ENCODE measurements at places on chromosomes 3 and 15. TPM values are rescaled to one million over a fixed set of nuclear protein-coding genes. Genes with fewer than 3 reads are reported as not detected.
A peak's percentile ranks its signal among the peaks of the same experiment; 100 is the strongest.

Gene TNK2
- total RNA-seq, result 51.7 TPM

Gene CHRNA7
- total RNA-seq, result 3.6 TPM

Gene CXCR6
- total RNA-seq, result 1.4 TPM

Gene TRH
- total RNA-seq, result not detected

Gene NR2E3
- 0.72 TPM for total RNA-seq

Gene GHSR
- not detected for total RNA-seq

Gene ZNF609
- total RNA-seq, result 40.5 TPM

GRCh38 chr3:77707281-77707680 lies 667.4 kb downstream of the ROBO2 start:
- DNase-seq, result no peak

GRCh38 chr3:143605233-143605950 lies 242.9 kb downstream of the SLC9A9 start:
- no peak for DNase-seq

GRCh38 chr3:31312400-31312799 lies 220.3 kb upstream of the STT3B start:
- DNase-seq, result no peak

DNA sequence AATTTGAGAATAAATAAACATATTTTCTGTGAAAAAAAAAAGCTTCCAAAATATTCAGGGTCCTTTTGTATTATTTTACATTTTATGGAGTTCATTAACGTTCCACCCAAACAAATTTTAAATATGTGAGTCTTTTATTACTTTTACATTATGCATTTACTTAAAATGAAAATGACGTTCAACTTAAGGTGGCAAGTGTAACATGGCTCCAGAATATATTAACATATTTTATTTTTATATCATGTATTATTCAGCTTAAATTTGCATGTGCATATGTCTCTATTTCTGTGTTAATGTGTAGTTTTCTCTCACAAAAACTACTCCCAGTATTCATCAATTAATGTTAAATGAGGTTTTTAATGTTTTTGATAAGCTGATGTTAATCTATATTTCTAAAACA lies 243.6 kb upstream of the CNTN3 start:
- DNase-seq, result no peak

GRCh38 chr3:111947231-111947630 lies 31.6 kb upstream of the ABHD10 start:
- DNase-seq, result no peak

DNA sequence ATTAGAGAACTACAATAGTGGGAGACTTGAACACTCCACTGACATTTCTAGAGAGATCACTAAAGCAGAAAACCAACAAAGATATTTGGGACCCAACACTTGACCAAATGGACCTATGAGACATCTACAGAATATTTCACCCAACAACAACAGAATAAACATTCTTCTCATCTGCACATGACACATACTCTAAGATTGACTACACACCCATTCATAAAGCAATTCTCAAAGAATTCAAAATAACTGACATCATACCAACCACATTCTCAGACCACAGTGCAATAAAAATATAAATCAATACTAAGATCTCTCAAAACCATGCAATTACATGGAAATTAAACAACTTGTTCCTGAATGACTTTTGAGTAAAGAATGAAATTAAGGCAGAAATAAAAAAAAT lies 473.7 kb downstream of the LPP start:
- DNase-seq, result no peak

DNA sequence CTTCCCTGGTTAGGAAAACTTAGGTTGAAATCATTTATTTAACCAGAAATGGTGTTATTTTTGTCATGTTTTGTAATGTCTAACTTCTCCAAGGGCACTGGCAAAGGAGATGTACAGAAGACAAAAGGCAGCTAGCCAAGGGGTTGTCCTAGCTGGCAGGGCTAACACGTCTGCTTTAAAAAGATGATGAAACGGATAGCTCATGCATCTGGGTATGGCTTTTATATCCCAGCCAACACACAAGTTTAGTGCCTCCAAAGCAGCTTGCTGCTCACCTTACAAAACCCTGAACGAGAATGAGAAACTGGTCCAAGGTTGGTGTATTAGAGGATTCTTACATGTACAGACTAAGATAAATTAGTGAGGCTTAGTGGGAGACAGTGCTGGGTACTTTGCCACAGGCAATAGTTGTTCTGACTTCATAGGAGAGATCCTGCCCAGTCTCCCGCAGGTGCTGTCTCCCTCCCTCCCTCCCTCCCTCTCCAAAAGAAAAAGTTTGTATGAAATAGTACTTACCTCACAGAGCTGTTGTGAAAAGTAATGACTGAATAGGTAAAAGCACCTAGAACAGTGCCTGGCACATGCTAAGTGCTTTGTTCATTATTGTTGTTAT lies 47.8 kb downstream of the KCNMB2 start:
- no peak for DNase-seq

GRCh38 chr3:171108066-171108465 lies 81.5 kb upstream of the SLC2A2 start:
- no peak for DNase-seq

GRCh38 chr15:70491641-70492040 lies 271.7 kb downstream of the UACA start:
- no peak for DNase-seq

GRCh38 chr3:125057186-125057850 lies 1.5 kb upstream of the HEG1 start:
- no peak for DNase-seq

DNA sequence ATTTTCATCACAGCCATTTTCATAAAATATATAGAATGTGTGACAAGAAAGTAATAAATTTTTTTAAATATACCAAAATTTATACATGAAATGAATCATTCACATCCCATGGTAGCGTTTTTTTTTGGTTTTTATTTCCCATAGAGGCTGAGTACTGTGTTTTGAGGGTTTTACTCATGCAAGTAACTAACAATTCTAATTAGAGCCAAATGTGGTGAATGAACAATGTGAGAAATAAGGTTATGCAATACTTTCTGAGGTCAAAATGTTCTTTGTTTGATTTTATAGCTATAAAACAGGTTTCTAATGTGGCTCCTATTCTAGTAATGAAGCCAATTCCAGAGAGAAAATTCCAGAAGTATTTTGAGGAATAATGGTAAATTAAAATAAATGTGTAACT lies 386.8 kb downstream of the TBC1D5 start:
- no peak for DNase-seq

DNA sequence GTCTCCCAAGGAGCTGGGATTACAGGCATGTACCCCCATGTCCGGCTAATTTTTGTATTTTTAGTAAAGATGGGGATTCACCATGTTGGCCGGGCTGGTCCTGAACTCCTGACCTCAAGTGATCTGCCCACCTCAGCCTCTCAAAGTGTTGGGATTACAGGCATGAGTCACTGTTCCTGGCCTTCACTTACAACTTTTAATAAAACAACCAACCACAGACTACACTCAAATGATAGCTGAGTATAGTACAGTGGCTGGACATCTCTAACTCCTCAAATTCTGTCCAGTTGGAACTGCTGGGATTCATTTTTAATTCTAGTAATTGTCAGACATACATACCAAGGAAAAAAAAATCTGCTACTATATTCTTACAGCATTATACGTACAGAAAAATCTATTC lies 71.0 kb downstream of the PBRM1 start:
- no peak for DNase-seq

GRCh38 chr3:162704799-162705385 lies 1208.3 kb downstream of the OTOL1 start:
- no peak for DNase-seq

- no peak for DNase-seq
Observed at GRCh38 chr3:52695798-52696671, 9.6 kb downstream of the GLT8D1 start.

DNA sequence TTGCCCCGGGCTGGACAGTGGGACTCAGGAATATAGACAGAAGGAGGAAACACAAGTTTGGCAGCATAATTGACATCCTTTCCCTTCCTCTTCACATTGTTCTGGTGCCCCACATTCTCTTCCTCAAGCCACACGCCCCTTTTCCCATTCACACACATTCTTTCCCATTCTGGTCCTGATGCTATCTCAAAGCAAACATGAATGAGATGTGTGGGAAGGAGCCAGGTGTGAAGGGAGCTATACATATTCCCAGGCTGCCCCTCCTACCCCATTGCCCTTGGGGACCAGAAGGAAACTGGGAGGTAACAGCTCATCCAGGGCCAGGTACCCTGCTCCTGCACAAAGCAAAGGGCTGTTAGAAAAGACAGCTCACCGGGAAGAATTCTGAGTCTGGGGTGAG lies 23.4 kb upstream of the CLK3 start:
- DNase-seq, result no peak

DNA sequence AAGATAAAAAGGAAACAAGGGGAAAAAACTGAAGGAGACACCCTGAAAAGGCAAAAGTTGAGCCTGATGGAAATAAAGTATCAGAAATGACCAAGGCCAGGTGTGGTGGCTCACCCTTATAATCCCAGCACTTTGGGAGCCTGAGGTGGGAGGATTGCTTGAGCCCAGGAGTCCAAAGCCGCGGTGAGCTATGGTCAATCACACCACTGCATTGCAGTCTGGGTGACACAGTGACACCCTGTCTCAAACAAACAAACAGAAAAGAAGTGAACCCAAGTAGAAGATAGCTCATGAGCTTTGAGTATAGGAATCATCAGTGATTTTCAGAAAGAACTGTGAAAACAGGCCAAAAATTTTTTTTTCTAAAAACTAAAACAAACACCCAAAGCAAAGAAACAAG lies 26.4 kb upstream of the TBC1D23 start:
- DNase-seq, result no peak

DNA sequence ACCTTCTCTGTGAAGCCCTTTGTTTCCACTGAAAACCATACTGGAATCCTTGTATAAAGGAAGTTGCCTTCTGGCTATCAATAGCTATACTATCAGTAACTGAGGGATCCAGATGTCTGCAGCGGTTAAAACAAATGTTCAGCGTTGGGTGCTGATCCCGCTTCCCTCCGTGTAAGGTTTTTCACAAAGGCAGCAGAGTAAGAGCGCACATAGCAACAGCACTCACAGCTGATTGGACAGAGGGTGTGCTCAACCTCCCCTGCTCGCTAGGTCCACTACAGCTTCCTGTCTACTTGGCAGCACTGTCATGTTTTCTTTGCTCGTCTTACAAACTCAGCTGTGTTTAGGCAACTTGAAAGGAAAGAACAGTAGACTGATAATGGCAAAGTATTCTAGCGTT lies 27.3 kb downstream of the ATOSA start:
- DNase-seq, result peak; percentile 70

DNA sequence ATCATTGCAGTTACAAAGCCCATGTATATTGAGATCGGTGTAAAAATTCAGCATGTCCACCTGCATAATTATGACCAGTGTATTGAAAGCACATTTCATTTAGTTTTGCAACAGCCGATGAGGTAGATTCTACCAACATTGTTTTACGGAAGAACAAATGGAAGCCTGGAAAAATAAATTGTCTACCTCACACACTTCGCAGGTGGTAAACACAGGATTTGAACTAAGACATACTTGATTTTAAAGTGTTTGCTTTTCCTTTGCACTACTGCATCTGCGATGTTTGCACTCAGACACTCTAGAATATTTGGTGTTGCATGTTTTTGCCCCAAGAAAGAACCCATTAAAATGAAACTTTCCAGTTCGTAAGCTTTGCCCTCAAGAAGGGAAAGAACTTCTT lies 148.4 kb downstream of the PGPEP1L start:
- DNase-seq, result no peak

GRCh38 chr15:25173241-25174028 lies 218.6 kb downstream of the SNRPN start:
- DNase-seq, result peak; percentile 47

- no peak for DNase-seq
Observed at GRCh38 chr3:149688122-149688757, 30.4 kb upstream of the WWTR1 start.

- DNase-seq, result no peak
Observed at GRCh38 chr3:14440531-14441239, 38.3 kb downstream of the SLC6A6 start.
